ENCODE measurements at places on chromosomes 11 and 22.

DNA sequence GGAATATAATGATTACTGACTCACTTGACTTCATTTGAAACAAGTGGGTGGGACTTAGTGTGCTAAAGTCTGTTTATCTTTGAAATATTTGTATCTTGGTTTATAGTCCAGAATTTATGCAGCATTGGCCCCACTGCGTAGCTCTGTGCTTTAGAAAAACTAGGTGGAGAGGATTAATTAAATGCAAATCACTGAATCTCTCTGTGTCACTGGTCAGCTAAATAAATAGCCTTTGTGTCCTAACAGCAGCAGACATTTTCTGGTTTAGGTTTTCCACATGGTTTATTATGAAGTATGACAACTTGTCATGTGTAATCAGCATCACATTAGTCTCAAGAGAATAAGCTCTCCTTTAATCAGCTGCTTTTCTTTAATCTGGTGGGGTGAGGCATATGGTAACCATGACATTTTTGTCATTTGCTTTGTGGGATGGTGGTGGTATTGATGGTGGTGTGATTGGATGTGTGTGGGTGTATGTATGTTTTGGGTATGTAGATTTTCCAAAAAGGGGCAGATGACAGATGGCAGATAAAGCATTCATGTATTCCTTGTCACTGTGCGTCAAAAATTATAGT, 33.9 kb downstream of the BCL2L13 start:
- DNase-seq, result no peak

DNA sequence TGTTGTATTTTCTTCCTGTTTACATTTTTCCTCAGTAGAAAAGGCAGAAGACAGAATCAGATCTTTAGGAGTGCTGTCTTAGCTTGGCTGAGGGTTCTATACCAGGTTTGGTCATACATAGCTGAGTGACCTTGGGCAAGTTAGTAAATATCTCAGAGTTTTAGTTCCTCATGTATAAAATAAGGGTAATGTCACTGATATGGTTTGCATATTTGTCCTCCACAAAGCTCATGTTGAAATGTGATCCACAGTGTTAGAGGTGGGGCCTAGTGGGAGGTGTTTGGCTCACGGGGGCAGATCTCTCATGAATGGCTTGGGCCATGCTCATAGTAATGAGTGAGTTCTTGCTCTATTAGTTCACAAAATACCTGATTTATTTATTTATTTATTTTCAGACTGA, 7.5 kb upstream of the HTR3A start:
- DNase-seq, result no peak

- no peak for DNase-seq
Measured at GRCh38 chr22:49210606-49211005, 617.1 kb downstream of the BRD1 start.

DNA sequence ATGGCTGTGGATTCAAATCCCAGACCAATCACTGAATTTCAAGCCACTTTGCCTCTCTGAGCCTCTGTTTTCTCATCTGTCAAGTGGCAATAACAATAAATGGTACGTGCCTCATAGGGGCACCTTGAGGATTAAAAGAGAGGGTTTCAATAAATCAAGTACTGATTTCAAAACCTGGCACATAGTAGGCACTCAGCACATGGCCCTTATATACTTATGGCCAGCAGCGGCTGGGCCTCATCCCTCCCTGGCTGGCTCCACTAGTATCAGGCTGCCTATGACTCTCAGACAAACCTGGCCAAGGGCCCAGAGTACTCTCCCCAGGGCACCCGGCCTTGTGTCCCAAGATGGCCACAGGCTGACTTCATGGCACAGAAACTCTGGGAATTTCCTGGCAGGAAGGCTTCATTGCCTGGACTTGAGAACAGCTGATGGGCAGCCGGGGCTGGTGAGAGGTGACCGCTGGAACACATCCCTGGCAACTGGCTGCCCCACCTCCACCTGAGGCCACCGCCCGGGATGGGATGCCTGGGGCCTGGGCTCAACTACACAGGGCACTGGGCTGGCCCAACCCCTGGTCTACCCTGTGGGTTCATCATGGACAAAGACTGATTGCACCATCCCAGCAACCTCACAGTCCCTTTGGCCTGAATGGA, 3.4 kb downstream of the FADS3 start:
- DNase-seq, result peak; percentile 60

- DNase-seq, result no peak
Measured at GRCh38 chr22:46196278-46196677, 46.0 kb downstream of the PPARA start.

GRCh38 chr11:65558930-65559509, 861 bp upstream of the LTBP3 start:
- no peak for DNase-seq

DNA sequence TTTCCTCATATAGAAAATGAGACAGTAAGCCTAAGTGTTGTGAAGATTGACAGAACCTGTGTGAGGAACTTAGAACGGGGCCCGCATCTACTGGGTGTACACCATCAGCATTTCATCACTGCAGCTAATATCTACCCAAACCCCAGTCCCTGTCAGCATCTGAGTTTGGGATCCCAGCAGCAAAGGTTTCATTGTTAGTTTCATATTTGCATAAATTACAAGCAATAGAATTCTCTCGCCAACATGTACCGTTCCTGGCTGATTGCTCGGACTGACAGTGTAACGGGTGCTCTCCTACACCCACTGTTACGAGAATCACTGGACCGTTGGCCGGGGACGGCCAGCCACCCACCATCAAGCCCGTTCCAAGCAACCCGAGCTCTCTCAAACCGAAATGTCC, 10.4 kb upstream of the TMPRSS6 start:
- no peak for DNase-seq

DNA sequence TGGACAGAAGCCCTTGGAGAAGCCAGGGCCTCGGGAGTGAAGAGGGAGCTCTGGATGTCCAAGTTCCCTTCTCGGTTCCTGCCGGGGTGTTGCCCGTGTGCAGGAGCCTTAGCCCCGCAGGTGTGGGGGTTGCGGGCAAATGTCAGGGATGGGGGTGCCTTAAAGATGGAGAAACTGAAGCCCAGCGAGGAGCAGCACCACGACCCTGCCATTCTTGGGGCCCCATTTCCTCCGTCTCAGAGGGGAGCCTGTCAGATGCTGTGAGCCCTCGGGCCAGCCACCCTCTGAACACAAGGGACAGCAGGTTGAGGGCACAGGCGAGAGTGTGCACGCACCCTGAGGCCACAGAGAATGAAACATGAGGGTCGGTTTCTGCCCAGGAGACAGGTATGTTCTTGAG, 6.3 kb downstream of the OSBPL5 start:
- DNase-seq, result no peak

DNA sequence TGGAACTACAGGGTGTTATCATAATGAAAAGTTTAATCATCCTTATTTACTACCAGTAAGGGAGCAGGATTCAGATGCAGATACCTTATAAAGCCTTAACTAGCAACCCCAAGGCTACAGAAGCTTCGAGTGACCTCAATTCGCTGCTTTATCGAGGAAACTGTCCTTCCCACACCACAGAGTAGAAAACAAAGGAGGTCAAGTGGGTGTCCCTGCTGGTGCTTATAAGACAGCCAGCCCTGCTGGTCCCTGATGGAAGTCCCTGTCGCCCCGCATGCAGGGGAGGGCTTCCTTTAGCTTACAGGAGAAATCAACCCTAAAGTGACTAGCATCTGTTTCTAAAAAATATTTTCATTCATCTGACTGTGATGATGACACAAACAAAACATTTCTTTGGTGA, 7.3 kb downstream of the MN1 start:
- no peak for DNase-seq

- DNase-seq, result no peak
Measured at GRCh38 chr11:36280531-36280930, 8.7 kb downstream of the COMMD9 start.

DNA sequence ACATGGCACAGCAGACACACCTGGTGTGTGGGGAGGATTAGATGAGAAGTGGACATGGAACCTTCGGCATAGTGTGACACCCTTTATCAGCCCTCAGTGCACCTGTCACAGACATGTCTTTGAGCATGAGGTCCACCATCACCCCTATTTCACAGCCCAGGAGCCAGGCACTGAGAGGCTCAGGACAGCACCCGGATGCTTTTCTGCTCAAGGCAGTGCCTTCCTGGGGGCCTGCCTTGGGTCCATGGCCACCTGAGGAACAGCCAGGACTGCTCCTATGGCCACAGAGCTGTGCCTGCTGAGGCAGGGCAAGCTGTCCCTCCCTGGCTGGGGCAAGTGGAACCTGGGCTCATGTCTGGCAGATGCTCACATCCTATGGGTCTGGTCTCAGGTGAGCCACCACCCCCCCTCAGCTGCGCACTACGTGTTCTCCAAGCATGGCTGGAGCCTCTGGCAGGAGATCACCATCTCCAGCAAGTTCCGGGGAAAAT, 75.8 kb downstream of the MORC2 start:
- no peak for DNase-seq

GRCh38 chr11:127052404-127052803, 51.8 kb upstream of the KIRREL3 start:
- no peak for DNase-seq

GRCh38 chr22:23281053-23281405, 100.7 kb downstream of the BCR start:
- DNase-seq, result no peak

GRCh38 chr11:86176165-86176884, 68.2 kb upstream of the EED start:
- no peak for DNase-seq

- no peak for DNase-seq
Measured at GRCh38 chr22:24683691-24684090, 80.7 kb downstream of the GGT1 start.

DNA sequence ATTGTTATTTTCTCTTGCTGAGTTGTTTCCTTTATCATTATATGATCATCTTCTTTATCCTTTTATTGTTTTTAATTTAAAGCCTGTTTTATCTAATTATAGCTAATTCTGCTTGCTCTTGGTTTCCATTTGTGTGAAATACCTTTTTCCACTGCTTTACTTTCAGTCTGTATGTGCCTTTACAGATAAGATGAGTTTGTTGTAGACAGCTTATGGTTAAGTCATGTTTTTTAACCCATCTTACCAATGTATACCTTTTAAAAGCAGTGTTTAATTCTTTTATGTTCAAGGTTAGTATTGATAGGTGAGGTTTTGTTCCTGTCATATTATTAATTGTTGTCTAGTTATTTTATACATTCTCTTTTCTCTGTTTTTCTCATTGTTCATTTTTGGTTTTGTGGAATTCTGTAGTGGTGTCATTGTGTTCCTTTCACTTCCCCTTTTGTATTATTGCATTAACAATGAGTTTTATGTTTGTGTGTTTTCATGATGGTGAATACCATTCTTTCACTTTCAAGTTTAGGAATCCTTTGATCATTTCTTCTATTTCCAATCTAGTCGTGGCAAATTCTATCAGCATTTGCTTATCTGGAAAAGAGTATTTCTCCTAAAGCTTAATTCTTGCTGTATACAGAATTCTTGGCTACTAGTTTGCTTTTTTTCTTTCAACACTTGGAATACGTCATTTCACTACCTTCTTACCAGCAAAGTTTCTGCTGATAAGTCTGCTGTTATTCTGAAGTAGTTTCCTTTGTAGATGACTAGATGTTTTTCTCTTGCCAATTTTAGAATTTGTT, 21.8 kb downstream of the OR5AN1 start:
- no peak for DNase-seq

DNA sequence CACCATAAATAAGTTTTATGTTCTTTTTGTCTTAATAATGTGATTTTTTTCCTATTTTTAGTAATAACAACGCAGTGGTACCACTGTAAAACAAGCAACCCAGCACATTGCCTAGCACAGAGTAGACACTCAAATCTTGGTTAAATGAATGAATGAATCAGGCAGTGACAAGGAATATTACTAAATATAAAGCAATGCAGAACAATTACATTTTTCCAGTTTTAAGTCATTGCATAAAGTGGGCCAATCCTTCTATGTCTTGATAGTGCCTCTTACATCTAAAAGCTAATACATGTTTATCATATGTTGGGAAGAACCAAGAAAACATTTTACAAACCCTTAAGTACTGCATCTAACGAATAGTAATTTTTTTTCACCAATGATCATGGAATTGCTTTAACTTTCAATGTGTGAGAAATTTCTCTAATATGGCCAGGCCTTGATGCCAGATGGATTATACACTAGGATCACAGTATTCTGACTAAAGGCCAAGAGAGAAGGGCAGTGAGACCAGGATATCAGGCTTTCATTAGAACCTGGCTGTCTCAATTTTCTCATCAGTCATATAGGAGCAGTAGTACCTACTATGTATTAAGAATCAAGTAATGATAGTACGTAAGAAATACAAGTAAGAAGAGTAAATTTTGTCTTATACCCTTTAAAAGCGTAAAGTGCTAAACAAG, 88.5 kb downstream of the TRIM44 start:
- DNase-seq, result no peak

- no peak for DNase-seq
Measured at GRCh38 chr22:29351891-29352290, 36.4 kb upstream of the RASL10A start.

DNA sequence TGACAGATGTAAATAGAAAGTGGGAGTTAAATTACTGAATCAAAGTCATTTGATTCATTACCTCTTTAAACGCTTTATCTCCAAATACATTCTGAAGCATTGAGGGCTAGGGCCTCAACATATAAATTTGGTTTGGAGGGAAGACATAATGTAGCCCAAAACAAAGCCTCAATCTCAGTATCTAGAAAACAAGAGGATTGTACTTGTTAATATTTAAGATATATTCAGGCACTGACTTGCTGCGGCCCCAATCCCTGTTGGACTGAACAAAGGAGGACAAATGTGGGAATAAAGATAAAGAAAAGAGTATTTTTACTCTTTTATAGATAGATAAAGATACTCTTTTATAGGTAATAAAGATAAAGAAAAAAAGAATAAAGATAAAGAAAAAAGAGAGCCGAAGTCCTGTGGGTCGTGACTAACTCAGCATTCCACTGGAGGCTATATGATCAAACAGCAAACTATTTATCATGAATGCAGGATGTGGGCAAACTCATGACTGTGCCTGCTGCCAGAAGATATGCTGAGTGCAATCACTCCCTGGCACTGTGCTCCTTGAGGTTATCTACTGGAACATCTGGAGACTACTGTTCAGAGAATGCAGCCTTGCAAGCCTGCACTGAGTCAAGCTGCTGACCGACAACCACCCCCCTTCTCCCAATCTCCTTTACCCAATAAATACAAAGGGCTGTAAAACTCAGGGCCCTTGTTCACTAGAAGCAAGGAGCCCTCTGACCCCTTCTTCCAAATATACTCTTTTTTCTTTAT, 6.9 kb downstream of the OR10V1 start:
- no peak for DNase-seq

GRCh38 chr11:75233754-75234172, 6.8 kb upstream of the TPBGL start:
- no peak for DNase-seq

- no peak for DNase-seq
Measured at GRCh38 chr11:128388206-128388815, 199.0 kb downstream of the ETS1 start.

GRCh38 chr11:40606800-40607199, 852.7 kb downstream of the LRRC4C start:
- DNase-seq, result no peak
